ENCODE measurements at places on chromosomes 16 and 17.

DNA sequence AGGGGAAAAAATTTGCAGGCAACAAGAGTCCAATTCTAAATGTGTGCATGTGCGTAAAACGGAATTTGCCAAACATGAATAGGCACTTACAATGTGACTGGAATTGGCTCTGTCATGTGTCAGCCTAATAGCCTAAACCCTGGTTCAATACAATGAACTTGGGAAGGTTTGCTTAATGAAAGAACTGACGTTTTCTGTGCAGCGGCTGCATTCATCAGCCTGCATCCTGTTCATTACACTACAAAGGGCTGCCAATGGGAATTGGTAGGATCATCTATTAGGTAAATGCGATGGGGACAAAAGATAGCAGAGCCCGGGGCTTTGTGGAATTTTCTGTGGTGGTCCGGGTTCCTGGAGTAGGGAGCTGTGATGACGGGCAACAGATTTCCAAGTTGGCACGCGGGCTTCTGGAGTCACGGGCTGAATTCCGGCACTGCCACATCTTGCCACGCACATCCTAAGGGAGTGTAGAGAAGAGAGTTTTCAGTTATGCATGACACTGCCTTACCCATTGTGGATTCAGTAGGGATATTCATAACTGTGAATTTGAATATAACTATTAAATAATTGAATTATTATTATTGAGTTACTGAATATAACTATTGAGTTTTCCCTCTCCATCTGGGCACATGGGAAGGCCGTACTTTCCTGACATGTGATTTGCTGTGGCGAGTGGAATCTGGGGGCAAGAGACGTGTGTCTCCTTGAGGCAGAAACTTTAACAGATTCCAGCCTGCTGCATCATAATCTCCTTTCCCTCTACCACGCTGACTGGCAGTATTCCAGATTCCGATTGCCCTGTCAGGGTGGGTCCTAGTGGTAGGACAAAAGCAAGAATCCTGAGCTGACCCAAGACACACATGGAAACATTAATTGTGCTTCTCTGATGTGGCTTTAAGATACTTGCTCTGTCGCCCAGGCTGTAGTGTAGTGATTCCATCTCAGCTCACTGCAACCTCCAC lies 565.6 kb downstream of the WWOX start:
- DNase-seq: no peak

DNA sequence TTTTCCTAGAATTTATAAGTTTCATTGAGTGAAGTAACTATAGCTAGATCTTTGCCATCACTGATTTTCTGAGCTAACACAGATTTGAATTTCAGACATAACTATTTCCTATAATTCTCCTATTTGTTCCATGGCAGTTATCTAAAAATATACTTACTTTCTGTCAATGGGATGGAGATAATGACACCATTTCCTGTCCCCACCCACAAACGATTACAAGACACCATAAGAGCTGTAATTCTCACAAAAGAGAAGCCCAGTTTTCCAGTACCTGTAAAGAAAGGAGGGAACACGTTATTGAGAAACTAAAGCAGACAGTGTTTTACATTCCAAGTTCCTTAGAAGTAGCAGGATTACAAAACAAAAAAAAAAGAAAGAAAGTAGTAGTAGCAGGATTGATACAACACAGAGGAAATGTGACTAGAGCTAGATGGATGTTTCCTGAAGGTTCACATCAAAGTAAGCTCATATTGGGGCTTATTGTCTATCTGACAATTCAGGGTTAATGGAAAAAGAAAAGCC lies 110.9 kb upstream of the TOB1 start:
- no peak for DNase-seq

DNA sequence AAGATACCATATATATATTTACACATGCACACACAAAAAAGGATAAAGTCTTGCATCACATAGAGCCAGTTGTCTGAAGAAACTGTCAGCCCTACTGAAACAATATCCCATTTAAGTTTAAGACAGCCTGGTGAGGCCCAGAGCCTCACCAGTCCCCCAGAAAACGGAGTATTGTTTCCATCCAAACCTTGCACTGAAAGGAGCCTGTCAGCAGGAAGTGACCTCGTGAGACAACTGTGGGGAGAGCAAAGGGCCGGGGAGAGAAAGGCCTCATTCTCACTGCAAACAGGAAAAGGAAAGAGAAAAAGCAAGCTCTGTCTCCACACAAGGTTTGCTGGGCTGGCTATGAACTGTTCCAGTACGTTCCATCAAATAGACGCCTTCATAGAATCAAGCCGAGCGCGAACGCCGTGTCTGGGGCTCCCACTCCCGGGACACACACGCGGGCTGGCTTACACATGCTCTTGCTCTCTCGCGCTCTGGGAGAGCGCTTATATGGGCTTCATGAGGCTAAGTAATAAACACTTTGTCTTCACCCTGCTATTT lies 44.4 kb upstream of the ZFHX3 start:
- DNase-seq: no peak

DNA sequence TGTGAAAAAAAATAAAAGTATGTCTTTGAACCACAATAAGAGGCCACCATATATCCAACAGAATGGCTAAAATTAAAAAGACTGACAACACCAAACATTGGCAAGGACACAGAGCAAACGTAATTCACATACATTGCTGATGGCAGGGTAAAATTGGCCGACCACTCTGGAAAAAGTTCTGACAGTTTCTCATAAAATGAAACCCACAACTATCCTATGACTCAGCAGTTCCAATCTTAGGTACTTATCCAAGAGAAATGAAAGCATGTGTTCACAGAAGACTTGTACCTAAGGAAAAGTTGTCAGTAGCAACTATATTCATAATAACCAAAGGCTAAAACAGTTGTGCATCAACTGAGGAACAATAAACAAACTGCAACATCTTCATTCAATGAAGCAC lies 357.3 kb upstream of the XYLT1 start:
- DNase-seq: no peak

DNA sequence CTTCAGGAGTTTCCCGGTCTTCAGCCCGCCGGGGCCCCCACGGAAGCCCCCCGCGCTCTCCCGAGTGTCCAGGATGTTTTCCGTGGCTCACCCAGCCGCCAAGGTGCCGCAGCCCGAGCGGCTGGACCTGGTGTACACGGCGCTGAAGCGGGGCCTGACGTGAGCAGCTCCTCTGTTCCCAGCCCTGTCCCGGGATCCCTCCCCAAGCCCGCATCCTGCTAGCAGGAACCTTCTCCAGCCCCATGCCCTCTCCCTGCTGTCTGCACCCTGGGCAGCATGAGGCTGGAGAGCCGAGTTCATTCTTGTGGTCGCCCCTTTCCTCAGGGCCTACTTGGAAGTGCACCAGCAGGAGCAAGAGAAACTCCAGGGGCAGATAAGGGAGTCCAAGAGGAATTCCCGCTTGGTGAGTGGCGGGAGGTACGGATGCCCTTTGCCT lies 10.1 kb downstream of the RIPOR1 start:
- no peak for DNase-seq

DNA sequence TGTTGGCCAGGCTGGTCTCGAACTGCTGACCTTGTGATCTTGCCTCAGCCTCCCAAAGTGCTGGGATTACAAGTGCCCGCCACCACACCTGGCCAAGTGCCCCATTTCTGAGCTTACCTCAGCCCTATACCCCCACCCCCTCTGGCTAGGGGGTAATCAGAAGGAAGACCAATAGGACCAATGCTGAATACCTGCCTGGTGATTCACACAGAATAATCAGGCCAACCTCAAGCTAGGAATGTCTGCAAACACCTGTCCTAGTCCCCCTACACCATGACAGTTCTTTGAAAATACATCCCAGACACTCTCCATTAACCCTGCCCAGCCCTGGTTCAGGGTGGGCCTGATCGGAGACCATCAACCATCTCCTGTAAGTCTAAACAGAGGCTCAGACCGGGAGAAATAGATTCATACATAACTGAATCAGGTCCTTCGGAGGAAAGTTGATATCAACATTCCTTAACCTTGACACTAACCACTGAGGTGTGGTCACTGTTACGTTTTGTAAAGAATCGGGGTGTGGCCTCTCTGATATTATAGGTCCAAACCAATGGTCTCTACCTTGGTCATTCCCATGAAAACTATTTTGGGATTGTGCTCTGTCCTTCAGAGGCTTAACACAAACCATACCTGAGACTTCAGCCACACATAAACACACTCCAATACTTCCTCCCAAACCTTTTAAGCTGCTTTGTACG lies 130.8 kb downstream of the GAS7 start:
- no peak for DNase-seq
